ENCODE measurements at places on chromosomes 12 and 14.

GRCh38 chr14:99734406-99735051 lies 50.4 kb downstream of the CYP46A1 start:
- no peak for DNase-seq

GRCh38 chr12:120365675-120366340 lies 3.2 kb downstream of the MSI1 start:
- DNase-seq = no peak

DNA sequence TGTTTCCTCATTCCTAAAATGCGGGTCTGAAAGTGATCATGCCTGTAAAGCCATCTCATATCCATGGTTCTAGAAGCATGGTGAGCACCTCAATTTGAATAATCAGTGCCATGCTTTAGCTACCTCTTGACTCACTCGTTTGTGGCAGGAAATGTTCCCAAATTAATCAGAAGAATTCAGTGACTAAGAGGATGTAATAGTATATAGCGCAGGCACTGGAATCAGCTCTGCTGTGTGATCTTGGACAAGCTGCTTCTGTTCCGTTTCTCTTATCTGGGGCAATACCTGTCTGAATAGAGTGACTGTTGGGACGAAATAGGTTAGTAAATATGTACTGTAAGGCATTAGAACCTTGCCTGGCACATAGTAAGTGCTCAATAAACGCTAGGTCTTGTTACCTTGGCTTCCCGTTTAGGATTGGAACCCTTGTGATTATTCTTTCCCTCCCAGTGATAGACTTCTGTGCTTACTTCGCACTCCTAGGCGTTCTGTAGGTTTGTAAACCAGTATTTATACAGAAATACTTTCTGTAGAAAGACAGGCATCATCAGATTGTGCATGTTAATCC lies 820 bp upstream of the SMAGP start:
- DNase-seq = no peak

- no peak for DNase-seq
Observed at GRCh38 chr14:86333493-86333892, 803.5 kb downstream of the FLRT2 start.

DNA sequence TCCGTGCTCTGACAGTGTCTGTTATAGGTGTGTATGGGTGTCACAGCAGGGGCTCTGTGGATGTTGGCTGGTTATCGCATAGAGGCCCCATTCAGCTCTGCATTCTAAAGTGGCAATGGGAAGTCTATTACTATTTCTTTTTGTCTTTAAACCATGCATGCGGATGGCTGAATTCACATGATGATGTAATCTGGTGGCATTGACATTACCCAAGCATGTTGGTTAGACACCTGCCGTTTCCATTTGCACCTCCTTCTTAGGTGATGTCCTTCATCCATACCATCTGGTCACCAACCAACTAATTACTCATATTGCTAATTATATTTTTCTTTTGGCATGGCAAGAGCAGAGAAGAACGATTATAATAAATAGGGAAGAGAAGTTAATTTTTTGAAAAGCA lies 270.8 kb upstream of the RGS6 start:
- no peak for DNase-seq

DNA sequence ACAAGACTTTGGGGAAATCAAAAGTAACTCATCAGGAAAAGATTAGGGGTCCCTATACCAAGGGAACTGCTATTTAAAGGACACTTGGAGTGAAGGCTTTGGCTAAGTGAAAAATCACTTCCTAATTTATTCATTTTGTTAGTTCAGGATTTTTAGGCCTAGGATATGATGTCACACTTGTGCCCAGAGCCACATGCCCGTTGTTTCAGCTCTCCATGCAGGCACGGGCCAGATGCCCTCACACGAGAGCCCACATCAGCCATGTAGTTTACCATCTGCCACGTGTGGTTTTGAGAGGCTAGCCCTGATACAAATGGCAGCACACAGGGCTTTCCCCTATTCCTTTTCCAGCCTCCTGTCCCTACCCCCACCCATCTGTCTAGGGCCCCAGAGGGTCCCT lies 11.9 kb upstream of the LRP1-AS start:
- DNase-seq = no peak

DNA sequence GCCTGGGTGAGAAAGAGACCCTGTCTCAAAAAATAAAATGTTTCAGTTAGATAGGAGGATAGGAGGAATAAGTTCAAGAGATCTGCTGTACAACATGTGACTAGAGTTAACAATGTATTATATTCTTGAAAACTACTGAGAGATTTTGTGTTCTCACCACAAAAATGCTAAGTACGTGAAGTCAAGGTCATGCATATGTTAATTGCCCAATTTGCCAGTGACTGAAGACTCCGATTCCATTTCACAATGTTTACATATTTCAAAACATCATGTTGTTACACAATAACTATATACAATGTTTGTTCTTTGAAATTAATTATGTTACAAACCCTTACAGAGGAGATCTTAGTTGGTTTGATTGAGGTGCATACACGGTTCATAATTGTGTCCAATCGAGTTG lies 52.1 kb downstream of the SLC15A4 start:
- no peak for DNase-seq

DNA sequence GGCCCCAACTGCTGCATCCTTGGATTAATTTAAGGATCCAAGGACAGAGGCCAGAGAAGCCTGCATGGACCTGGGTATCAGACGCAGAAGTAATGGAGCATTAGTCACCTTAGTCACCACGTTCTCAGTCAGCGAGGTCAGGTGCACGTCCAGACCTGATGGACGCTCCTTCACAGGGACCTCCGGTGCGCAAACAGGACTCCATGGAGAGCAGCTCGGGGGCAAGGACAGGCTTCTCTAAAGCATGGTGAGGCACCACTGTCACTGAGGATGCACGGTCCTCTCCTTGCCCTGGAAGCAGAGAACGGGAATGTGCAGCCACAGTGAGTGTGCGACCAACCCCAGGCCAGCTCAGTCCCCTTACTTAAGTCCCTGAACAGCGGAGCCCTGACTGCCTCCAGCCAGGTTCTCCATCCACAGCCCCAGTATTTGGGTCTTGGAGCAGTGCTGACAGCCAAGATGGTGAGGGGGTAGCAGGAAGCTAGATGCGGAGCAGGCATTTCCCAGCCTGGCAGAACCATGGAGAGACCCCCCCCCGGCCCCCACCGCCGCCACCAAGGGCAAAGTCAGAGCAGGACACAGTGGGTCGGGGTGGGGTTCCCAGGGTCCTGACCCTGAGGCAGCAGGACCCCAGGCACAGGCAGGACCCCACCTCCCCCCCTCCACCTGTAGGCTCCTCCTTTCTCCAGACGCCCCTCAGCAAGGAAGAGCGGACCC lies 253.4 kb upstream of the SFSWAP start:
- DNase-seq = no peak
